ENCODE measurements at places on chromosomes 7 and 10. TPM values are rescaled to one million over a fixed set of nuclear protein-coding genes. Genes with fewer than 3 reads are reported as not detected.
A peak's percentile ranks its signal among the peaks of the same experiment; 100 is the strongest.

DNA sequence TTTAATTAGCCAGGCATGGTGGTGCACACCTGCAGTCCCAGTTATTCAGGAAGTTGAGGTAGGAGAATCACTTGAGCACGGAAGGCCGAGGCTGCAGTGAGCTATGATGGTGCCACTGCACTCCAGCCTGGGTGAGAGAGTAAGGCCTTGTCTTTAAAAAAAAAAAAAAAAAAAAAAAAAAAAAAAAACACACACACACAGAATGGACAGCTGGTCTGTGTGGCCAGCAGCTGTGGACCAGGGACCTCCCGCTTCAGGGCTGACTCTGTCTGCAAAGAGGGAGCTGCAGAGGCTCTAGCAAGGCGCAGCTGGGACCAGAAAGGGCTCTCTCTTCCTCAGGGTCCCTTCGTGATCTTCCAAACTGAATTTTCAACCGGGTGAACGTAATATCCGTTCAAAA lies 53.6 kb upstream of the DNAAF5 start:
- no peak for DNase-seq

CALHM1 gene
- 0.24 TPM for polyA plus RNA-seq

GRCh38 chr7:17009007-17009719 lies 127.4 kb upstream of the AGR3 start:
- no peak for DNase-seq

ASIC3 gene
- 18.0 TPM for polyA plus RNA-seq

- DNase-seq, result no peak
Observed at GRCh38 chr7:48505051-48505450, 333.8 kb downstream of the ABCA13 start.

CDC14C gene
- polyA plus RNA-seq, result 0.86 TPM

PLXNA4 gene
- 21.2 TPM for polyA plus RNA-seq

GRCh38 chr10:118115701-118116100 lies 69.0 kb upstream of the RAB11FIP2 start:
- DNase-seq, result peak; percentile 76

DNA sequence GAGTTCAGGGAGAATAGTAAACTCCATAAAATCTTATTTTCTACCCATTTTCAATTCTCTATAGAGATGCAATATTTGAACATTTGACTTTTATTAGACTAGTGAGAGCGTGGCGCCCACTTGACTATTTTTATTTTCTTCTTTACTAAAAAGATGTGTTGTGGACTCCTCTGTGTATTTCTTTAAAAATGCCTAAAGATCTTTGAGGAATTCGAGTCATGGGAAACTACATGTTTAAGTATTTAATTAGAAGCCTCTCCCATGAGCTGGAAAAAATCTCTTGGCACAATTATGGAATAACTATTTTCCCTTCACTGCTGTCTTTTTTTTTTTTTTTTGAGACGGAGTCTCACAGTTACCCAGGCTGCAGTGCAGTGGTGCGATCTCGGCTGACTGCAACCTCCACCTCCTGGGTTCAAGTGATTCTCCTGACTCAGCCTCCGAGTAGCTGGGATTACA lies 124.2 kb downstream of the ARHGAP12 start:
- no peak for DNase-seq

ABCB1 gene
- 18.5 TPM for polyA plus RNA-seq

GRCh38 chr10:96992721-96993120 lies 160.6 kb downstream of the LCOR start:
- DNase-seq, result no peak

DNA sequence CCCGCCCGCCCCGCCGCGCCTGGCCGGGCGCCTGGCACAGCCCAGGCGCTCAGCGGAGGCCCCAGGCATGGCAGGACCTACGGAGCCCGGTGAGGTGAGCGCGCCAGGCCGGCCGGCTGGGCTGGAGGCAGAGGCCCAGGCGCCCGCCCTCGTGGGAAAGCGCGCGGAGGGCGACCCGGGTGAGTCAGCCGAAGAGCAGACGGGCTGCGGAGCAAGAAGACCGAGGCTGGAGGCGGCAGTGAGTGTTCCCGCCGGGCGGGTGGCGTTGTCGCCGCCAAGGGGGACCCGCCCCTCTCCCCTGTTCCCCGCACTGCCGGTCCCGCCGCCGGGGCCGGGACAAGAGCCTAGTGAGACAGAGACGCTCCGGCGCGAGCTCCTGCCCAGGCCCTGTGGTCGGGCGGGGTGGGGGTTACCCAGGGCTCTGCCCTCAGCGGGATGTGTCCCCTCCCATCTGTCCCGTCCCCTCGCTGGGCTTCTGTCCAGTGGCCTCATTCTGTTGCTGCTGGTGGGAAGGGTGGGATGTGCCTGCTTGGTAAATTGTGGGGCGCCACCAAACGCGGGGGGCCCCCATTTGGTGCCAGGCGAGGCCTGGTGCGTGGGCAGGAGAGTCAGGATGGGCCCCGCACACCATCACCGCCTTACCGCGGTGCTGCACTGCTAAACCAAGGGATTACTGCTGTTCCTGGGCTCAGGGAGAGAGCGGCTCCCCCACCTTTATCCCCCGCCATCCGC lies 17.0 kb upstream of the NODAL start:
- DNase-seq, result no peak

DNA sequence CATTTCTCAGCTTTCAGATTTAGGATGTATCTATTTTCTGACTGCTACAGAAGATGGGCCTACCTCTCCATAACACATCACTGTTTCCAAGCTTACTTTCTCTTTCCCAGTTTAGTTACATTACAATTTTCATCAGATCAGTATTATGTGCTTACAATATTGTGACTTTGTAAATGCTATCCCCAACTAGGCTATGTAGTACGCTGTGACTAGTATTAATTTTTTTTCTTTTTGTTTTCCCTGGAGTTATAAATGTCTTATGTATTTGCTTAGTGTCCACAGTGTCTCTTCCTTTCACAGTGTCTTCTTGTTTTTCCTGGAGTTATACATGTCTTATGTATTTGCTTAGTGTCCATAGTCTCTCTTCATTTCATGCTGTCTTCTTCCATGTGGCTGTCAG lies 188.9 kb downstream of the PTPRN2 start:
- no peak for DNase-seq

DNA sequence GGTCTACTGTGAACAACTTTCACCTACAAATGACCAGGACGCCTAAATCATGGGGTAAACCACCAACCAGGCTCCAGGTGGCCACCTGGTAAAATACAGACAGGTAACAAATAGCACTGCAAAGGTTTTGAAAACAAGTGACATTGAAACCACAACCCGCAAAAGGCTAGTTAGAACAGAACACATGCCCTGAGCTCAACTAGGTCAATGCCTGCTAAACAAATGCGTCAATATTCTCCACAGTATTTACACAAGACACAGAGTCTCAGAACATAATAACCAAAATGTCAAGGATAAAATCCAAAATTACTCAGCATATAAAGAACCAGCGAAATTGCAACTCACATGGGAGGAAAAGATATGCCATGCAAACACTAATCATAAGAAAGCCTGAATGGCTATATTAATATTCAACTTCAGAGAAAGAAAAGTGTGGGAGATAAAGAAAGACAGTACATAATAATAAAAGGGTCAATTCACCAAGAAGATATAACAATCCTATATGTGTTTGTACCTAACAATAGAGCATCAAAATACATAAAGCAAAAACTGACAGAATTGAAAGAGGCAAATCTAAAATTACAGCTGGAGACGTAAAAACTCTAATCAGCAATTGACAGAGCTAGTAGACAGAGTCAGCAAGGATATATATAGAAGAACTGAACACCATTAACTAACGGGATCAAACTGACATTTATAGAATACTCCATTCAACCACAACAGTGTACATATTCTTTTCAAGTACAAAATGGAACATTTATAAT lies 47.6 kb downstream of the SMURF1 start:
- no peak for DNase-seq

PPP1R17 gene
- polyA plus RNA-seq, result 2.7 TPM

GRCh38 chr10:69716711-69717560 lies 84.8 kb upstream of the COL13A1 start:
- no peak for DNase-seq

All from spinal cord (tissue), 10 donors.